ENCODE measurements at places on chromosomes 12 and 14. TPM values are rescaled to one million over a fixed set of nuclear protein-coding genes. Genes with fewer than 3 reads are reported as not detected.

The FOXJ2 gene
- total RNA-seq = 9.6 TPM

The SETD1B gene
- total RNA-seq = 13.6 TPM

The AKAP6 gene
- total RNA-seq = 0.51 TPM

The BCL7A gene
- 12.8 TPM for total RNA-seq

The TMEM233 gene
- 0.05 TPM for total RNA-seq

The TAS2R20 gene
- total RNA-seq = 0.07 TPM

The ARMH4 gene
- total RNA-seq = 0.84 TPM

The DLK1 gene
- 0.38 TPM for total RNA-seq

The PTPRB gene
- total RNA-seq = 0.72 TPM

The CDCA4 gene
- total RNA-seq = 45.2 TPM

The ZC2HC1C gene
- total RNA-seq = 3.6 TPM

The IFNG-AS1 gene
- total RNA-seq = not detected

The SLCO1B1 gene
- 0.46 TPM for total RNA-seq

The AEBP2 gene
- total RNA-seq = 22.1 TPM

The TDP1 gene
- total RNA-seq = 16.7 TPM

The KITLG gene
- total RNA-seq = 12.1 TPM

The SERPINA5 gene
- total RNA-seq = 0.16 TPM

The DNAJC22 gene
- total RNA-seq = 20.7 TPM

The FLRT2 gene
- 4.1 TPM for total RNA-seq

The EPYC gene
- total RNA-seq = not detected

The HOXC9 gene
- total RNA-seq = 11.1 TPM

The KLHL33 gene
- total RNA-seq = 0.02 TPM

The ITGB7 gene
- total RNA-seq = 0.33 TPM

The GLS2 gene
- total RNA-seq = 0.11 TPM

The TBX3 gene
- total RNA-seq = 28.7 TPM

The SIX6 gene
- not detected for total RNA-seq

The FOXA1 gene
- total RNA-seq = 7.2 TPM

The IGF1 gene
- total RNA-seq = not detected

The KRT79 gene
- total RNA-seq = 0.05 TPM
